ENCODE measurements at places on chromosomes 2 and 18.

- DNase-seq, result no peak
Measured at GRCh38 chr2:15259356-15259756, 301.8 kb downstream of the NBAS start.

DNA sequence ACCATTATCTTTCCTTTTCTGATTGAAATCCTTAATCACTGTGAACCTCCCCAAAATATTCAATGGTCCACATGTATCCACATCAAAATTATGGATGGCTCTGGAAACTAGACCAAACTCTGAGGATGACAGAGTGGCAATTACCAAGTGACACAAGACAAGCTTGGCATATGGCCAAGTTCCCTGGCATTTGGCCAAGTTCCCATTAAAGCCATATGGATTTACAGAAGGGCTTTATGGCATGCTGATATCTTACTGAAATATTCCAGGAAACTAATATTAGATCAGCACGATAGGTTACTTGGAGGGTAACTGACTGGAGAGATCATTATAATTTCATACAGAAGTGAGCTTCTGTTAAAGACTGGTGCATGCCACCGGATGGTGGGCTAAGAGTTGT lies 21.9 kb upstream of the CERS6 start:
- DNase-seq, result peak; percentile 28

DNA sequence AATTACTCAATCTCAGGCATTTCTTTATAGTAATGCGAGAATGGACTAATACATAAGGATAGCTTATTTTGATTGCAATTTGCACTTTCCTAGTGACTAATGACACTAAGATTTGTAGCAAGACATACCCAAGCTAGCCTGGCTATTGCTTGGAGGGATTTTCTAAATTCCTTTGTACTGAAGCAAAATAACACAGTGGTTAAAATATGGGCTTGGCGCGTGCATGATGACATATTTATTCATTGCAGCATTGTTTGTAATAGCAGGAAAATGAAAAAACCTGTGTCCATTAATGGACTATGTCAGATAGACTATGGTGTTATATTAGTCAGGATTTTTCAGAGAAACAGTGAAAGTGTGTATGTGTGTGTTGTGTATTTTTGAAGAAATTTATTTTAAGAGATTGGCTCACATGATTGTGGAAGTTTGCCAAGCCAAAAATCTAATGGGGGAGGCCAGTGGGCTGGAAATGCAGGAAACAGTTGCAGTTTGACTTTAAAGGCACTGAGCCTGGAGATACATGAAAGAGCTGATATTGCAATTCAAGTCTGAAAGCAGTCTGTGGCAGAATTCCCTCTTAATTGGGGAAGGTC lies 16.7 kb upstream of the LAPTM4A start:
- DNase-seq, result no peak

DNA sequence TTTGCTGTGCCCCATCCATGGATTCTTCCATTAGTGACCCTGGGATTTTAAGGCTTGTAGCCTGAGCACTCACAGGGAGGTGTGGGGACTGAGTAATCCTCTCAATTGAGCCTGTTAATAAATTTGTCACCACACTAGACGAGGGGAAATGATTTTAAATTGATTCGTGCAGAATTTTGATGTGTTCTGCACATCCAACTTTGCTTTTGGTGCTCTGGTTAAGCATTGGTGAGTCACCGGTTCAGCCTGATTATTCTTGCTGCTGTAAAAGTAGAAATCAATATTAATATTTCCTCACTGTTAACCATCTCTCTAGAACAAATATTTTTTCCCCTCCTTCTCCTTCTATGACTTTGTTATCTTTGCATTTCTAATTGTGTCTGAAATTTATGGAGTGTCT lies 482.0 kb downstream of the TSN start:
- no peak for DNase-seq

- no peak for DNase-seq
Measured at GRCh38 chr2:85674417-85674816, 6.4 kb upstream of the SFTPB start.

Measured in NCI-H1930 (cell line).